Psoas muscle (tissue), 8 donors: ENCODE measurements at places on chromosomes 5 and 9. TPM values are rescaled to one million over a fixed set of nuclear protein-coding genes. Genes with fewer than 3 reads are reported as not detected.

The NSMF gene
- 6.4 TPM for total RNA-seq

The PCSK1 gene
- total RNA-seq = 0.64 TPM

DNA sequence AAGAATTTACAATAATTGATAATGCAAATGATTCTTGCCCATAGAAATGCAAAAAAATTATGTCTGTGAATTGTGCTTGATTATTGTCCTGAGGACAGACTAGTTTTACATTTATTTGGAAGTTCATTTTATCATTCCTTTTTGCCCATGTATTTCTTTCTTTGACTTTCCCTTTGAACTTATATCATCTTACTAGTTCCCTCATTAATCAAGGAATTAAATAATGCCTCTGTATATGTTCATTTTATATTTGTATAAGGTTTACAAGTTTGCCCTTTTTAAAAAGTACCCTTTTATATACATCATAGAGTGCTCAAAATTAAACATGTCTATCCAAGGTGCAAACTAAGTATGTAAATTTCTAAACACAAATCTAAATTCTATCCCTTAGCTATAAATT is 501.6 kb downstream of the NTRK2 start:
- DNase-seq = no peak

DNA sequence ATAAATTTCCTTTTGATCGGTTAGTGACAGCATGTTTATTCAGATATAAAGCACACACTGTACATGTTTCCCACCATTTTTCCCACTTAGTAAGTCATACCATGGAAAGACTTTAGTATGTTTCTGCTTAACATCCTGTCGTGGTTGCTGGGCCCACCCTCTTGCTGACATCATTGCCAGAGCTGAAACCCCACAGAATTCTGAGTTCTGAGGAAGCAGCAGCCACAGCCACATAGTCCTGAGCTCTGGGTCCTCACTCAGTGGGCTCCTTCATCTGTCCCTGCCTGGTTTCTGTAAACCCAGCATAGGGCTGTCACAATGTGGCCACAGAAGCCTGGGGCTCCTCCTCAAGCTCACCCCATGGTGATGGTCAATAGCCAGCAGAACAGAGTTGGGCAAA is 441.5 kb downstream of the ENC1 start:
- DNase-seq = no peak

DNA sequence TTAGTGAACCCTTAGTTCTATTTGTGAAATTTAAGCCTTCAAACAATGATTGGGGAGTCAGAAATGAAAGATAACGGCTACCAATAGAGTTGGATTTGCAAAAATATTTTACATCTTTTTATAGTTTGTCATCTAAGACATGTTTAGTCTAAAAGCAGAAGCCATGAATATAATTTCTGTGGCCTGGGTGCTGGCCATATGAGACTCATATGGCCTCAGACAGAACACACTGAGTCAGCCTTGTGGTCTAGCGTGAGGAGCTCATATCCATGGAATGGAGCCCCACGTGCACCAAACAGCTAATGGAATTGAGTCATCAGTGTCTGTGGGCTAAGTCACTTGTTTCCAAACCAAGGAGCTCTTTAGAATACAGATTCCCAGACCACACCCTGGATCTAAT is 240.7 kb upstream of the NREP start:
- DNase-seq = no peak

- DNase-seq = no peak
Observed at GRCh38 chr9:95903398-95903797, 27.9 kb downstream of the ERCC6L2 start.
